ENCODE measurements at places on chromosomes 5 and 9.

GRCh38 chr9:3500044-3500443, 25.8 kb downstream of the RFX3 start:
- H3K36me3 ChIP-seq: no peaks in the 10 kb centered on the region
- no peak overlapping the region for H3K4me3 ChIP-seq
- no peak overlapping the region for H3K27ac ChIP-seq
- H3K4me1 ChIP-seq: peaks cover 13% of the 10 kb centered on the region

- no peak overlapping the region for H3K27ac ChIP-seq
- H3K4me1 ChIP-seq: no peaks in the 10 kb centered on the region
- no peaks in the 10 kb centered on the region for H3K27me3 ChIP-seq
- no peaks in the 10 kb centered on the region for H3K36me3 ChIP-seq
- no peak for DNase-seq
These were observed 52.9 kb upstream of the PTGER4 start for GRCh38 chr5:40626801-40627200.

- no peak overlapping the region for H3K4me3 ChIP-seq
- DNase-seq: no peak
- peaks cover 94% of the 10 kb centered on the region for H3K36me3 ChIP-seq
- H3K4me1 ChIP-seq: no peaks in the 10 kb centered on the region
- H3K27me3 ChIP-seq: no peaks in the 10 kb centered on the region
These were observed 25.5 kb downstream of the DDX31 start for GRCh38 chr9:132644251-132644650.

DNA sequence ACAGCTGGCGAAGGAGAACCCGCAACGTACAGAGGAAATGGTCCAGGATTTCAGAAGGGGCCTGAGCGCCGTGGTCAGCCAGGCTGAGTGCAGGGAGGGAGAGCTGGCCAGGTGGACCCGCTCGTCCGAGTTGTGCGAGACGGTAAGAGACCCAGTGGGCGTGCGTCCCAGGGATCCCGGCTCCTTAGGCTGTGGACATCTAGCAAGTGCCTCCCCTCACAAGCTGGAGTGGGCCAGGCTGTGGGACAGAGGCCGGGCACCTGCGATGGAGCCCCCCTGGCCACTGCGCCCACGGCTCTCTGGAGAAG, 29.5 kb upstream of the LRRC14B start:
- no peaks in the 10 kb centered on the region for H3K4me1 ChIP-seq
- no peak overlapping the region for H3K27ac ChIP-seq
- H3K36me3 ChIP-seq: no peaks in the 10 kb centered on the region
- no peak overlapping the region for H3K4me3 ChIP-seq
- no peaks in the 10 kb centered on the region for H3K27me3 ChIP-seq

DNA sequence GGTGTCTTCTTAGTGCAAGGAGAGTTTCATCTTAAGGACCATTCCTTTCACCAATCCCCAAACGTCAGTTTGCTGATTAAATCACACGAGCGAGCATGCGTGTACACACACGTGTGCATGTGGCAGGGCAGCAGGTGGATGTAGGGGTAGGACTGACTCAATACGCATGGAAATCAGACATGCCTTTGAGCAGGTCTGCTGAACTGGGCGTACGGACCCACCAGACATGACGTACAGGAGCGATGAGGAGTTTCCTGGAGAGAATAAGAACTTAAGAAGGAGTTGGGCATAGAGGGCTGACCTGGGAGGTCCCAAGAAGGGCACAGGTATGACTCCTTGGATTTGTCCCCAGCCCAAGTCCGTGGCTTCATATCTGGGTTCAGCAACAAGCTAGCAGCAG, 170.0 kb downstream of the FGF18 start:
- H3K36me3 ChIP-seq: no peaks in the 10 kb centered on the region
- H3K4me1 ChIP-seq: no peaks in the 10 kb centered on the region
- DNase-seq: no peak

DNA sequence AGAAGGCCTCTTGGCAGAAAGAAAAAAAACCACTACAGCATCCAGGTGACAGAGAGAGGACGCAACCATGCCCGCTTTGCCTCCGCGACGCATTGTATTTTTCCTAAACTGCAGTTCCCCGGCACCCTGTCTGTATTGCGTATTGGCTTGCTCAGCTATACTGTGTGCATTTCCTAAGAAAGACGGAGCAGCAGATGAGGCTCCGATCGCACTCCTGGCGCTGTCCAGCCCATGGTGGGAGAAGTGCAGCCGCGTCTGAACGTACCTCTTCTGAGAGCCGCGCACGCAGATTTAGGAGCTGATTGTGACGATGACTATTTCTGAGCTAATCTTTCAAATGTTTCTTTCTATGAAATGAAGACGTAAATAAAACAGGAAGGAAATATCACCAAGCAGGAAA, 366.5 kb downstream of the IRX1 start:
- no peak overlapping the region for H3K27ac ChIP-seq
- no peak for DNase-seq
- no peaks in the 10 kb centered on the region for H3K27me3 ChIP-seq
- H3K4me1 ChIP-seq: no peaks in the 10 kb centered on the region
- H3K36me3 ChIP-seq: no peaks in the 10 kb centered on the region
- no peak overlapping the region for H3K4me3 ChIP-seq

GRCh38 chr9:22044583-22044982, 35.5 kb upstream of the CDKN2B start:
- no peak overlapping the region for H3K4me3 ChIP-seq
- no peaks in the 10 kb centered on the region for H3K36me3 ChIP-seq
- no peak for DNase-seq
- H3K4me1 ChIP-seq: peaks cover 6% of the 10 kb centered on the region

DNA sequence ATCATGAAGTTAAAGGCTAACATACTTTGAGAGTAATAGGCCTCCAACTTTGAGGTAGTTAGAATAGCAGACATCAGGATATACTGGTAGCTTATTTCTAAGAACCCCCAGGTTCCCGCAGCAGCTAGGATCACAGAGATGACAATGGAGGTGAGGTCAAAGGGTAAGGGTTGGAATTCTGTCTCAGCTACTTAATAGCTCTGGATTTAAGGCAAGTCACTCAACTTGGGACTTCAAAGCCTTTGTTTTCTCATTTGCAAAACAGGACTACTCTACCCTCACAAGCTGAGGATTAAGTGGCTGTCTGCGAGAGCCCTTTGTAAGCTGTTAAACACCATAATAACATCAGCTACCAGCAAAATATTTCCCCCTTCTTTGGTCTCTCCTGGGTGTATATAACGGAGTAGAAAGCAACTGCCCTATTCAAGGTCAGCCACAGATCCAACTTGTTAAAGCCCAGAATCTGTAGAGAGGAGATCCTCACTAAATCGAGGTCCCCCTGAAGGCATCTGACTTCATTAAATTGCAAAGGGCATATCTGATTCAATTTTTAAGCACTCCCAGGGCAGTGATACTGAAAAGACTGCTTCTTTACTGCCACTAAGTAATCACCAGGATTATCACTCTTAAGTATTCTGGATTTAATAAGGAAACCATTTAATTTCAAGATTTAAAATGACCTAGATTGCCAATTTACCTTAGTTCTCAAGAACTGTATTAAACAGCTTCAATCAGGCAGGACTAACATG, 104.7 kb downstream of the DCP2 start:
- no peak overlapping the region for H3K4me3 ChIP-seq
- H3K27ac ChIP-seq: no peak overlapping the region
- H3K27me3 ChIP-seq: no peaks in the 10 kb centered on the region
- H3K36me3 ChIP-seq: peaks cover 25% of the 10 kb centered on the region
- DNase-seq: no peak
- no peaks in the 10 kb centered on the region for H3K4me1 ChIP-seq

- no peak overlapping the region for H3K27ac ChIP-seq
- no peak overlapping the region for H3K4me3 ChIP-seq
- peaks cover 12% of the 10 kb centered on the region for H3K4me1 ChIP-seq
- DNase-seq: no peak
These were observed 3.0 kb upstream of the SLC25A48 start for GRCh38 chr5:135831439-135831838.

- no peaks in the 10 kb centered on the region for H3K4me1 ChIP-seq
- no peaks in the 10 kb centered on the region for H3K27me3 ChIP-seq
- H3K27ac ChIP-seq: no peak overlapping the region
- no peaks in the 10 kb centered on the region for H3K36me3 ChIP-seq
These were observed 63.9 kb downstream of the MEGF9 start for GRCh38 chr9:120650352-120650751.

DNA sequence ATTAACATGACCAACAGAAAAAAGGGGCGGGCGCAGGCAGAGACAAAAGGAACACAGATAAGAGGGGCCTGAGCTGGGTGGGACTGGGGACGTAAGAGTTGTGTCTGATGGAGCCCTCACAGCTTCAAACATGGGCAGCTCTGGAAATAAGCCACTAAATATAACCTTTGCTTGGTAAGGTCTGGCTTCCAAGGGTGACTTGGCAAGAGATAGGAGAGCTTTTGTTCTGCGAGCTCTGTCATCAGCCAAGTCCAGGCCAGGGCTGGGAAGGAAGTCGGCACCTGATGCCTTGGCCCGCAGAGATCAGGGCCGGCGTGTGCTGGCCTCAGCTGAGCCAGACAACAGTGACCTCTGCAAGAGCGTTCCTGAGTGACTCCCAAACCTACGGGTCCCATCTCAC, 11.8 kb downstream of the TRUB2 start:
- no peak overlapping the region for H3K27ac ChIP-seq
- DNase-seq: no peak
- peaks cover 65% of the 10 kb centered on the region for H3K36me3 ChIP-seq
- no peak overlapping the region for H3K4me3 ChIP-seq
- no peaks in the 10 kb centered on the region for H3K27me3 ChIP-seq

All from lower lobe of right lung (tissue), 2 donors.